Stimulated activated CD8-positive, alpha-beta memory T cell treated with anti-CD3 and anti-CD28 coated beads, Interleukin-7, amount 100 ng/mL, for 1 hour (primary cell): ENCODE measurements at places on chromosomes 5 and 9.
A peak's percentile ranks its signal among the peaks of the same experiment; 100 is the strongest.

DNA sequence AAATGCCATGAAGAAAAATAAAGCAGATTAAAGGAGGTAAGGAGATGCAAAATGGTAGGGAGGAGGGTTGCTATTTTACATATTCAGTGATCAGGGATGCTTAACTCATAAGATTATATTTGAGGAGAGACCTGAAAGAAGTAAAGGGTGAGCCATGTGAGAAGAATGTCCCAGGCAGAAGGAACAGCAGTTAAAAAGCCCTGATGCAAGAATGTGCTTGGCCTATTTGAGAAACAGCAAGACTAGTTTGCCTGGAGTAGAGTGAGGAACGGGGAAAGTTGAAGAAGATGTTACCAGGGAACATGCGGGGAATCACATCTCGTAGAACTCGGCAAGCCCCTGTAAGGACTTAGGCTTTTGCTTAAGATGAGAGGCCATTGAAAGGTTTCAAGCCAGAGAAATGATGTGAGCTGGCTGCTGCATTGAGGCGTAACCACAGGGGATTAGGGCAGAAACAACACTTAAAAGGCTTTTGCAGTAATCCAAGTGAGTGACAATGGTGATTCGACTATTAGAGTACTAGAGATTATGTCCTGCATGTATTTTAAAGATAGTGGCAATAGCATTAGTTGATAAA, 198.7 kb downstream of the VPS13A start:
- no peak for DNase-seq

GRCh38 chr5:125530833-125531615, 784.6 kb upstream of the ZNF608 start:
- no peak for DNase-seq

DNA sequence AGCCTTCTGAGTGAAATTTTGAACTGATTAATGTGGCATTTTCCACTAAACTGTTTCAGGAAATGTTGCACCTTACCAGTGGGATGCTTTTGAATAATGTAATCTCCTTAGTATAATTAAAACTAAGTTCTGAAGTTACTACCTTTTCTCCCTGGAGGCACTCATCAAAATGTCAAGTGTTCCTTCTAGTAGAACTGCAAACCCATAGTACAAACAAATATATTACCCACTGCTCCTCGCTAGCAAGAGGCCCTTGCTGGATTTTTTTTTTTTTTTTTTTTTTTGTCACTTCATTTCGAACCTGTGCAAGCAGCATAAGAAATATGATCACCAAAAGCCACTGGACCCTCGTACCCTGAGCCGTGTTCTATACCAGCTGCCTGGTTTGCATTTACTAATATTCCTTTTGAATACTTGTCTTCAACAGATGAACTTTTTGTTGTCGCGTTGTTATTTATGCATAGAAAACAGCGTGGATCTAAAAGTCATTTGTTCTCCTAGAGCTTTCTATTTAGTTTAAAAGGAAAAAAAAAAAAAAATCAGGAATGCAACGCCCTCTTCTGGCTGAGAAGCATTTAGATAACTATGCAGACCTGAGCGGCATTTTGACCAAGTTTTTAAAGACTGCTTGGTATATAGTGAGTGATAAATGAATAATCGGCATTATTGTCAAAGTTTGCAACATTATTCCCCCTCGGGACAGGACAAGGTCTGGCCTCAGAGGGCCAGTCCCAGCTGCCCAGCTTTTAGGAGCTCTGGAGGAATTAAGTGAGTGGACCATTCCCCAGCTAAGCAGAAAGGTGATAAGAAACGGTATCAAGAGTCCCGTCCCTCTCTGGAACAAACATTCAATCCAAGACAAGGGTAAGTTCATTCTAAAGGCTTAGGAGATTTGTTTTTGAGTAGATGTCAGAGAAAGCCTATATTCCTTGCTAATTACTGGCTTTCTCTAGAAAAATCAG, 162.5 kb upstream of the KIF2A start:
- no peak for DNase-seq

DNA sequence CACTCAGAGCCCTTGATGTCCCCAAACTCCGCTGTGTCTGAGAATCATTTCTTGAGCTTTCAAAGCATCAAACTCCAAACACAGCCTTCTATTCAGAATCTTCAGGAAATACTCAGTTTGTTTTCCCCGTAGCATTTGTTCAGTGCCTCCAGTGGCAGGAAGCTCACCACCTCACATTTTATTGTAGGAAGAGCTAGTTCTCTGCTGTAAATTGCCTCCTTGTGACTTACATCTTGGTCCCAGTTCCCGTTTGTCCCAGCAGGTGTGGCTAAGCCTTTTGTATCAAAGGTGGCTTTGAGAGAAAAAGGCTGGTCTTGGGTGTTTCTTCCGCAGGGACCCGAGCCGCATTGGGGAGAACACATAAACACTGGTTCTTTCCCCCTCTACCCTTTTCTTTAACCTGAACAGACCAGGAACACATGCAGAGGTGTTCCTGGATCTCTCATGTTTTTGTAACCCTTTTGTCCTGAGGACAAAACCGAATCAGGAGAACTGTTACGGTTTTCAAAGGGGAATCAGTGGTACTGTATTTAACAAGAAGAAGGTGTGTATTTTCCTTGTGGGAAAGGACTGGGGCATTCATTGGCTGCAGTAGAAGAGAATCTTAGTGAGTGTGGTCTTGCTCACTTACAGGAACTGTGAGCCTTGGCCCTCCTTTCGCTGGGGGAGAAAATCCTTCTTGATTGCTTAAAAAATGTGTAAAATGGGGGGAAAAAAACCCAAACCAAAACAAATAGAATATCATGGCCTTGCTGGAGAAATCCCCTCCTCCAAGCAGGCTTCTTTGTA, 1.9 kb downstream of the OSMR start:
- no peak for DNase-seq

- DNase-seq = no peak
Measured at GRCh38 chr5:114089259-114089658, 272.6 kb upstream of the KCNN2 start.

DNA sequence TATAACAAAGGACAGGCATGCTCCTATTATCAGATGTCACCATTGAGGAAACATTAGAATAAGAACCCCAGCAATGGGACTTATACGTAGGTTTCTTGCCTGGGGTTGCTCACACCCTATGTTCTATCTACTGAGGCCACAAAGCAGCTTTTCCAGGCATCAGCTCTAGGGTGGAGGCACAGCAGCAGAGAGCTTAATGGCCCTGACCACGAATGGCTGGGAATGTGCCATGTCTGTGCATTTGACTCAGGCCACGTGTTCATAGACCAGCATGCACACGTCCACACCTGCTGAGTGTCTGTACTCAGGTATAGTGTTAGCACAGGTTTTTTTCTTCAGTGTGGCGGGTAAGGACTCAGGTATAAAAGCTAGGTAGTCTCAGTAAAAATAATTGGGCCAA, 129.4 kb downstream of the AOPEP start:
- no peak for DNase-seq

- no peak for DNase-seq
Measured at GRCh38 chr5:134506054-134507039, 19.1 kb upstream of the JADE2 start.

DNA sequence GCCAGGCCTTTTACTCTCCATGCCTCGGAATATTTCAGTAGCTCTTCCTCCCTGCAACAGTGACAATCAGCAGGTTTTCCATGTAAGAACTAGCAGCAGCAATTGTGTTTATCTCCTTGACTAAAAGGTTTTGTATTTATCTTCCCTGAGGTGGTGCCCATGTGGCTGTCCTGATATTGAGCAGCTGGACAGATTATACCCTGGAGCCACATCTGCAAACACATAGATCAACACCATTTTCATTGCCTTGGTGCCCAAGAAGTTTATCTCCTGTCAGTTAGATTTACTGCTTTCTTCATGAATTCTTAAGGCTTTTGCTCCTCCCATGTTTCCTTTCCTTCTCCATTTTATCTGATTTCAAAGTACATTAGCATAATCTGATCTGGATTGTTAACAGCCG, 378.4 kb downstream of the SPATA31D1 start:
- no peak for DNase-seq

GRCh38 chr5:126967808-126968466, 62.4 kb downstream of the MARCHF3 start:
- DNase-seq = no peak

- DNase-seq = no peak
Measured at GRCh38 chr5:3324421-3325101, 271.1 kb upstream of the IRX1 start.

GRCh38 chr9:129419382-129419899, 201.5 kb downstream of the C9orf50 start:
- DNase-seq = no peak

DNA sequence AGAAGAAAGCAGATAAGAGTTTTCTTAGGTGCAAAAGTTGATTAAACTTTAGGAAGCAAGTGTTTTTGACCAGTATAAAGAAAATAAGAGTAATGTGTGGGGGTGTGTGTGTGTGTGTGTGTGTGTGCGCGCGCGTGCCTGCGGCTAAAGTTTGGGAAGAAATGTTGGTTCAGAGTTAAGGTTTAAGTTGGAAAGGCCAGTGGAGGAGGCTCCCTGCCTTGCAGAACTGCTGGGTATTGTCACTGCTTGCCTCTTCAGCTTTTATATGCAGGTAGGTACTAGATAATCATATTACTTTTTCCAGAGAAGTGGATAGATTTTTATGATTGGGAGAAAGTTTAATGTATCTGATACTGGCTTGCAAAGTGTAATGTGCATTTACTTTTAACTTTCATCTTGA, 2.0 kb downstream of the PIK3R1 start:
- DNase-seq = no peak

- DNase-seq = no peak
Measured at GRCh38 chr5:24904981-24905517, 260.3 kb upstream of the CDH10 start.

DNA sequence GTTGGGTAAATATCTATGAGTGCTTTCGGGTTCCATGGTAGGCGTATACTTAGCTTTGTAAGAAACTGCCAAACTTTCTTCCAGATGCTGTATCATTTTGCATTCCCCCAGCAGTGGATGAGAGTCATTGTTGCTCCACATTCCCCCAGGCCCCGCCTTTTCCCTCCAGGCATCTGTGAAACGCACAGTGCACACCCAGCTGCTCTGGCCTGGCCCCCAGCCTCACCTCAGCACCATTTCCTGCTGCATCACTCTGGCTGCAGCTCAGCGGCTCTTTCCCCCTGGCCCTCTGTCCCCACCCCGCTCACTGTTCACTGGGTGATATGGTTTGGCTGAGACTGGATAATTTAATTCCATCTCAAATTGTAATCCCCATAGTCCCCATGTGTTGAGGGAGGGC, 76.6 kb upstream of the SPTLC1 start:
- no peak for DNase-seq

DNA sequence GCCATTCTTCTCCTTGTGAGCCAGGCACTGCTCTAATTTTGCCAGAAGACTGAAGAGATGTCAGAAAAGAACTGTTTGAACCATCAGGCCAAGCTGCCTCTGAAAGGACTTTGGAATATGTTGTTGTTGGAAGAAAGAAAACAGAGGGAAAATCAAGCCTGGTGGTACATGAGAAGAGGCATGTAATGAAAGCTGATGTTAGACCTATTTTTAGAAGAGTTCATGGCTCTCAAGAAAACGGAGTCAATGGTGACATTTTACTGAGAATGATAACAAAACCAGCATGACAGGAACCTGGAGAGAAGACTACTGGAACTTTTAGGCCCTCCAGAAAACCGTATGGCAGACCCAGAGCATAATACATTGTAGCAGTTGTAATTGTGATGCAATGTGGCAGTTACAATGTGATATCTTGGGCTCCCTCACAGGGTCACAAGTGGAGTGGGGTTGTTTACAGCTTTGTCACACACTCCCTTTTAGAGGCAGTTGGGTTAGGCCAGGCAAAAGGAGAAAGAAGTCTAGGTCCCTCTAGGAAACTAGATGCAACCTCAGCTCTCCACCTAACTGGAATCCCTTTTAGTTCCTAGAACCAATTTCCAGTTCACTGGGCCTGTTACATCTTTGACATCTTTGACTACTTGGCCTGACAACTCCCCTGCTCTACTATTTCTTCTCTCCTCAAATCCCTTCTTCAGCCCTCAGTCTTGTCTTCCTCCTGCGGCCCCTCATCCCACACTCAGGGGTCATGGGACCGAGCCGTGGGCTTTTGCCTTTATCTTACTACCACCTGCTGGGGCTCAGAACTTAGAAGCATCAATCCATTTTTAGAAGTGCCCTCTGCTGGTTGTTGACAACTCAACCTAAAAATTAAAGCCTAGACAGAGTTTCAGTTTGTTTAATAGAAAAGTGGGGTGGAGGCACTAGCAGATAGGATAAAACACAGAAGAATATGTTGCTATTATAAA, 61.2 kb upstream of the JAK2 start:
- no peak for DNase-seq

DNA sequence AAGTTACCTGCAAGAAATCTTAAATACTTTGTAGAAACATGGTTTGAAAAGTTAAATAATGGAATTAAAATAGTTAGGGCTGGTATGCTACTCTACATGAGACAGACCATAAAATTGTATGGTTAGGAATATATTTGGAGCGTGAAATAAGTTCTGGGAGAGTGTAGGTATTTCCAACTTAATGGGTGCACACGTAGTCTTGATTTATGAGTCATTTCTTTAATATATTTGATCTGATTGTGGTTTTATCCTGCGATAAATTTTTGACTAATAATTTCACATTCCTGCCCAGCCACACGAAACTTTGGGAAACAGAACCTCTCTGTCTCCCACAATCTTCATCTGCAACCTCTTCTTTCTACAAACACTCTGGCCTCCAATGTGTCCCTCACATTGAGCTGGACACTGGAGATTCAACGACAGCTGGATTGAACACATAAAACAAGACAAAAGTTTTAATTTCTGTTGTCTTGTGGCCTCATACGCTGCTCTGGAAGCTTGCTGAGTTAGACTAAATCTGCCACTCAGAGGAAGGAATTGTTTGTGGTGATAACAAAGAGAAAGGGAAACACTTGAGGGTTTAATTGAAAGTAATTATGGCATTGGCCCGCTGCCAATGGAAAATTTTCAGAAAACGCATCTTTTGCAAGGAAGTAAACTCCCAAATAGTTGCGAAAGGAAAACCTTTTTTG, 201.8 kb upstream of the ZNF608 start:
- no peak for DNase-seq

GRCh38 chr9:130349398-130349797, 83.8 kb downstream of the HMCN2 start:
- DNase-seq = no peak

- DNase-seq = no peak
Measured at GRCh38 chr5:52453176-52453575, 334.5 kb upstream of the ITGA1 start.

- no peak for DNase-seq
Measured at GRCh38 chr9:136098844-136099243, 3.8 kb upstream of the NACC2 start.

DNA sequence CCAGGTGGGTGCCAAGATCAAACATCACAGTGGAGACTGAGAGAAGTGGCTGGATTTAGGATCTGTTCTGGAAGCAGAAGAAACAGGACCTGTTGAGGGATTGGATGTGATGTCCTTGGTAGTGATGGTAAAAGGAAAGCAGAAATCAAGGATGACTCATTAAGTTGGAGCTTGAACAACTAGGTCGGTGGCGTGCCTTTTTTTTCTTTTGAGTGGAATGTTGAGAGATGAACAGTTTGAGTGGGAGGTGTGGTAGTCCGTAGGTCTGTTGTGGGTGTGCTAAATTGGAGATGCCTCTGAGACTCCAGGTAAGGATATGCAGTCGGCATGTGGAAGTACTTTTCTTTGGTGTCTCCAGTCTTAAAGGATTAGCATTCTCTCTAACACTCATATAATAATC, 92.1 kb upstream of the IL12B start:
- no peak for DNase-seq

- DNase-seq = peak; percentile 28
Measured at GRCh38 chr9:91036826-91037510, 235.3 kb downstream of the SYK start.

GRCh38 chr9:134585746-134586706, 55.6 kb upstream of the COL5A1 start:
- DNase-seq = no peak

- DNase-seq = no peak
Measured at GRCh38 chr9:98743329-98743728, 34.6 kb upstream of the GABBR2 start.
